ENCODE measurements at places on chromosomes 1 and 21.

GRCh38 chr1:29515170-29515955 lies 279.0 kb downstream of the PTPRU start:
- DNase-seq, result peak; percentile 70

DNA sequence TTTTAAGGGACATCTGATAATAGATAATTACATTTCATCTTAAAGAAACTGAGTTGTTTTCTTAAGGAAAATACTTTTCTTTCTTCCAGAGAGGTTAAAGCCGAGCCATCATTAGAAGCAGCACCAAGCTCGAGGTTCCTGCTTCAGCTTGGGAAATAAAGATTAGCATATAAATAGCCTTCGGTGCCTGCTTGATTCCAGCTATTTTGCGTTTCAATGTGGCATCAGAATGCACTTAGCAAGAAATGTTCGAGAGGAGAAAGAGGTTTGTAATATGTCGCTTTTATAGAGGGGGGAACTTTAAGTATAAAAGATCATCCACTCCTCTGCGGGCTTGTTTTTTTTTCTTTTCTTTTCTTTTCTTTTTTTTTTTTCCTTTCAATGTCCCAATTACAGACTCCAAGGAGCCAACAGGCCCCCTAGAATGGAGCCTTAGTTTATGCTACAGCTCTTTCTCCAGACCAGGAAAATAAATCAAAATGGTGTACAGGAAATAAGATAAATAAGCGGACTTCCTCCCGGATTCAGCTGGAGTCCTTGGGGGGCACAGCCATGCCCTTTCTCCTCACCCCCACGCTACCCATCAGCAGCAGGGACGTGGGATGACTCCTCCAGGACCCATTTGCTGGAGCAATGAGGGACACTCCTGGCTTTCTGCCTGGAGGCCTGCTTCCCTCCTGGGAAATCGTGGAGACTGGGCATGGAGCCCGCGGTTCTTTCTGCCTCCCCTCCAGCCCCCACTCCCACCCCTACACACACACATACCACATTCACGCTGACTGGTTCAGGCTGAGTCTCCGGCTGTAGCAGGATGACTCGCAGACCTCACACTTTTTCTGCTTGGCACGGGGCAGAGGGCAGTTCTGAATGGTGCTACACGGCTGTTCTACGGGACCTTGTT lies 131.6 kb downstream of the RRAGC start:
- DNase-seq, result no peak

DNA sequence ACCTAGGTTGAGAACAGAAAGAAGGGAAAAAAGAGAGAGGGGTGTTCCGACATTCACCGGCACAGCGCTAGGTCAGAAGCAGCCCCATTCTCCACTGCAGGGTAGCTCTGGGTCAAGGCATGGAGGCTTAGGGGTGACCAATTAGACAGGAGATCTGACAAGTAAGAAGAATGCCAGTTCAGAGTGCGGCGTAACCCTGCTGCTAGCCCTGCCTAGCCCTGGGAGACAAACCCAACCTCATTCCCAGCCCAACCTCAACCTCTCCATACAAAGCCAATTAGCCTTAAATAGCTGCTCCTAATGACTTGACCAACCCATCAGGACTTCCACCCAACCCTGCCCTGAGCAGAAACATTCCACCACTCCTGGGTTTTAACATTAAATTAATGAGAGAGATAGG lies 3.4 kb downstream of the PRELP start:
- no peak for DNase-seq

GRCh38 chr1:19067182-19067911 lies 110.9 kb upstream of the IFFO2 start:
- DNase-seq, result no peak

DNA sequence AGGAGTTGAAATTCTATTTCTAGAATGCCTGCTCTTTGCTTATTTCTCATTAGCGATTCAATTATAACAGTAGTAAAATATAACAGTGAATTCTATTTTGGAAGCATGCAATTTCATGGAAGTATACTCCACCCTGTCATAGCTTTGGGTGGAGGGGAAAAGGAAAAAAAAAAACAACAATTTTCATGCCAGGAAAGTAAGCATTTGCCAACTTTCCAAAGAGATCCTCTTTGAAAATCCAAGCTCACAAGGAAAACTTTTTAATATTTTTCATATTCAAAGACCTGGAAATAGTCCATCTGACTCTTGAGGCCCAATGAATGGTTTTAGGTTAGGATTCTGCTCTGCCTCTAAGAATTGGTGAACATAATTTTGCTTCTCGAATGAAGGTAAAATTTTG lies 134.5 kb downstream of the PTPN14 start:
- no peak for DNase-seq

- no peak for DNase-seq
Measured at GRCh38 chr1:203278082-203278884, 27.0 kb upstream of the BTG2 start.

DNA sequence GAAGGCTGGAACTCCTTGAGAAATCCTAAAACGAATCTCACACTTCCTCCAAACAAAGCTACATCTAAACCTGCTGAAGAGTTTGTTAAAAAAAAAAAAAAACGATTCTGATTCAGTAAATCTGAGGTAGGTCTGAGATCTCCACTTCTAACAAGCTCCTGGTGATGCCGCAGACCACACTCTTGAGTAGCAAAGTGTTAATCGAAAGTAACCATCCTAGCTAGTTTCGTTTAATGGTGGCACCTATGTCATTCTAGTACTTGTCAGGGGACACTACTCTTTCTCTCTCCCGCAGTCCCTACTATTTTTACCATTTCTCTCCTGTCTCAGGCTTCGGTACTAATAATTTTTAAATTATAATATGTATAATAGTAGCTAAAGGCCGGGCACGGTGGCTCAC lies 2.1 kb downstream of the CLCC1 start:
- DNase-seq, result no peak

DNA sequence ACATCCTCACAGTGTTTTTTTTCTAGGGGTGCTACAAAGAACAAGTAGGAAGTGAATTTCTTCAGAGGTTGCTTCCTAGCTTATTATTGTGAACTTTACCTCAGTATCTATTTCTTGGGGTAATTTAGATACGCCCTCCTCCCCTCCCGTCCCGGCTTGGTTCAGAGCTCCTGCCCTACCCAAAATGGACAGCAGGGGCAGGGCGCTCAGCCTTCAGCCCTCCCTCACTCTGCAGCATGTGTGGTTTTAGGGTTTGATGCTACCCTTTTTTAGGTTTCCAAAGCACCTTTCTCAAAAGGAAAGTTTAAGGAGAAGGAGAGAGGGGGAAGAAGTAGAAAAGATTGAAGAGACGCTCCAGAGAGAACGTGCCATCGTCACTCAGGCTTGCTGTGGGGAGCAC lies 16.9 kb upstream of the POGK start:
- DNase-seq, result no peak

DNA sequence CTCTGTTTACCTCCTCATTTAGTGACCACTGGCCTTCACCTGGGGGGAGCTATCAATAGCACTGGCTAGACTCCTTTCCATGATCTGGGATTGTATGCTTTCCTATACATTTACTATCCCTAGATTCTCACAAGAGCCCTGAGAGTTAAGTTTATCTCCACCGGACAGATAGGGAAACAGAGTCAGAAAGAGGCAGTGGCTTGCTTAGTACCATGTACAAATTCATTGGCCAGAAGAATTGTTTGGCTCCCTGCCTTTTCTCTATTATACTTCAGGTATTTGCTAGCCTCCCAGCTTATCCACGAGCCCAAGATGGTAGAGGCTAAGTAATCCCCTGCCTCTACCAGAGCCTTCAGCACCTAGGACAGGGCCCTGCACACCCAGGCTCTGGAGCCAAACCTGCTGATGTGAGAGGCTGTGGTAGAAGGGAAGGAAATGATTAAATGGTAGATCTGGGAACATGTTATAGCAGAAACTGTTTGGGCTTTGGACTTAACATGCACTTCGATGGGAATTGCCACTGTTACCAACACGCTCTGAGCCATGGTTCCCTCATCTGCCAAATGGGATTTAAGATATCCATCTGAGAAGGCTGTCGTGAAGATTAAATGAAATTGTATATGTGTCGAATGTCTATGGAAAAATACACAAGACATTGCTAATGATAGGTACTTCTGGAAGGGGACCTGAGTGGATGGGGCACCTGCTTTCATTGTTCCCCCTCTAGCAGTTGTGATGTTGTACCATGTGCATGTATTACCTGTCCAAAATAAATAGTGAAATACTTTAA lies 3.1 kb upstream of the BLACAT1 start:
- no peak for DNase-seq

- no peak for DNase-seq
Measured at GRCh38 chr1:156525071-156525501, 24.5 kb upstream of the MEF2D start.

GRCh38 chr1:110478886-110479285 lies 27.9 kb downstream of the PROK1 start:
- DNase-seq, result no peak

- no peak for DNase-seq
Measured at GRCh38 chr1:26498894-26499293, 26.7 kb downstream of the HMGN2 start.

- peak; percentile 38 for DNase-seq
Measured at GRCh38 chr1:184755226-184756065, 788 bp upstream of the EDEM3 start.

DNA sequence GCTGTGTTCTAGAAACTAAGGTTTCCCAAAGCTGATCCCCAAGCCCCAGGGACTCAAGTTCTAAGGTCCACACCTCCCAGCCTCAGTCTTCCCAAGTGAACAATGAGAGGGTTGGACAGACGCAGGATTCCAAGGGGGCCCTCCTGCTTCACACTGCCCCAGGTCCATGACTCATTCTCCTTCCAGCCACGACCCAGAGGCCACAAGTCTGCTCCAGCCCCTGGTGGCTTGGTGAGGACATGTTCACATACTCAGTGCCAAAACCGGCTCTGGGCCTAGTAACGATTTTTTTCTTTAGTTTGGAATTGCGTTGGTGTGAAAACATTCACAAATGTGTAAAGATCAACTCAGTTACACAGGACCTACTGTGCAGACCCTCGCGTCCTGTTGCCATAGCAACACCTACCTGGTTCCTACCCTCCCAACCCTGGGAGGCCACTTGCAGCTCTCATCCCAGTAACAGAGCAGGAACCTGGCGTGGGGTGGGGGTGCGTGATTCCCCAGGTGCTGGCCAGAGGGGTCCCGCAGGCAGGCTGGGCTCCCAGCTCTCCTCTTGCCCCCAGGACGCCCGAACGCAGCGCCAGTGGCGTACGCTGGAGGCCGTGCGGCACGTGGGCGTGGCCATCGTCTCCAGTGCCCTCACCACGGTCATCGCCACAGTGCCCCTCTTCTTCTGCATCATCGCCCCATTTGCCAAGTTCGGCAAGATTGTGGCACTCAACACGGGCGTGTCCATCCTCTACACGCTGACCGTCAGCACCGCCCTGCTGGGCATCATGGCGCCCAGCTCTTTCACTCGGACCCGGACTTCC lies 57.0 kb downstream of the DISP3 start:
- DNase-seq, result no peak

- DNase-seq, result no peak
Measured at GRCh38 chr1:100485855-100486258, 52.1 kb upstream of the GPR88 start.

All from D341Med (cell line).